ENCODE measurements at places on chromosomes 2 and 18.

DNA sequence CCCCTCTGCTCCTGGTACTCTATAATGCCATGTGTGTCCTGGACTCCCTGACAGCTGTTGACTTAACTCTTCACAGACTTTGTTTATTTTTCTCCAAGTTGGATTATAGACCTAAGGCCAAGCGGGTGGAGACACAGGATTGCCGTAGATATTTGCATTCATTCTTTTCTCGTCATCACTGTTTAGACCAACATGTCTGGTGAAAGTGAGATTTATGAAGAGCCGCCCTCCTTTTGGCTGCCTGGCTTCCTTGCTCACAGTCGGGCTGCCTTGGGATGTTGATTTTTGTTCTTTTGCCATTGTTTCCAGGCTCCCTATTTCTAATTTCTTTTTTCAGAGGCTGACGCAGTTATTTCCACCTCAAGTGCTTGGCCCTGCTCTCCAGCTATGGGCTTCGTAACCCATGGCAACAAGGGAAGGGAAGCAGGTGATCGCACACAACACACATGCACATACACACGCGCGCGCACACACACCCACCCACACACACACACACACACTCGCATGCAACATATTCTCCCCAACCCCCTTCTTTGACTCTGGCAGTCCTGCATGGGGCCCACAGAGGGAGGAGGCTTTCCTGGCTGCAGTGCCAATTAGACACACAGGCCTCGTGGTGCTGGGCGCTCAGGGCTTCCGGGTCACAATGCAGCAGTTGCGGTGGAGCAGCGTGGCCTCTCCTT, 296.5 kb downstream of the MTX2 start:
- peak; percentile 77 for DNase-seq

GRCh38 chr2:162613839-162614238, 224.7 kb downstream of the KCNH7 start:
- no peak for DNase-seq

DNA sequence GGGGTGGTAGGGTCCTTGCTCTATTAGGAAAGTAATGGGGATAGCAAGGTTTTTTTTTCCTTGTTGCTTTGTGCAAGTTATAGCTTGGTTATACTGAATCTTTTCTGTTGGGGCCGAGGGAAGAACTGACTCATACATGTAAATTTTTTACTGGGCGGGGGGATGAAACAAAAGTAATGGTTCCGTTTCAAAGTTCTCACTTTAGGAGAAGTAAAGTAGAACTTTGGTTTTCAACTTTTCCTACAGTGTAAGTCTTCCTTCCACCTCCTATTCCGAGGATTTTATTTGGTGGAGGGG, 1.1 kb downstream of the AFTPH start:
- DNase-seq: no peak

GRCh38 chr2:71743995-71744675, 290.8 kb downstream of the DYSF start:
- no peak for DNase-seq

DNA sequence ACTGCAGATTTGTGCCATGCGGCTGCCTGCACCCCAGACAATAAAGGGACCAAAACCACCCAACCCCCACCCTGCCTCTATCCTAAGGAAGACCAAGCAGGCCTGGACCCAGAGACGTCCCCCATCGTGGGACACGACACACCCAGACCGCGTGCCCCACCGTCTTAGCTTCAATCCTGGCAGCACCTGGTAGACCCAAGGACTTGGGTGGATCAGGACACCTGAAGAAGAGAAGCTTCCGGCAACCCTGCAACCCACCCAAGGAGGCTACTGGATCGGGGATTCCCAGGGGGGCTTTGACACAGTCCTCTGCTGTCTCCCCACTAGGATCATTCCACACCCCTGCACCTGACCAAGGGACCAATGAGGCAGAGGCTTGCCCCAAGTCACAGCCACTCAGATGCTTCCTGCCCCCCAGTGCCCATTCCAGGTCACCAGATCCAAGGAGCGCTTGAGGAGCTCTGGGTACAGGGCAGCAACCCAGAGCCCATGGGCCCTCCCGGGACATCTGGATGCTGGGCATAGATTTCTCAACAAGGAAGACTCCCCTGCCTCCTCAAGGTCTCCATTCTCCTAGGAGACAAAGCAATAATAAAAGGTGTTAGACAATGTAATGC, 3.6 kb downstream of the ALPI start:
- peak; percentile 55 for DNase-seq

GRCh38 chr18:76558881-76559667, 64.0 kb upstream of the ZNF516 start:
- DNase-seq: no peak

DNA sequence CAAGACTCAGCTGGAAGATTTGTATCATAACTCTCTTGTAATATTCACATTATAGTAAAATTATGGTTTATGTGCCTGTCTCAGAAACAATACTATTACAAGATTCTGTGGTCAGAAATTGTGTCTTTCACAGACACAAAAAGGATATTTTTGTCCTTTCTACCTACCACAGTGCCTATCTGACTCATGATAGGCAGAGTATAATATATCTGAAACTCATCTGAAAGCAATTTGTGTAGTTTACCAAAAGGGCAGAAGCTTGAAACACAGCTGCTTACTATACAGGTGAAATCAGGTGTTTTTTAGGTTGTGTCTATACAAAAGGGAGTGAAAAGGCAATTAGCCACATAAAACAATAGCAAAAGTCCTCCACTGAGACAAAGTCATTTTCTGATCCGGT, 10.9 kb downstream of the TMEM200C start:
- no peak for DNase-seq

- no peak for DNase-seq
Observed at GRCh38 chr2:17626986-17627385, 86.5 kb downstream of the VSNL1 start.

DNA sequence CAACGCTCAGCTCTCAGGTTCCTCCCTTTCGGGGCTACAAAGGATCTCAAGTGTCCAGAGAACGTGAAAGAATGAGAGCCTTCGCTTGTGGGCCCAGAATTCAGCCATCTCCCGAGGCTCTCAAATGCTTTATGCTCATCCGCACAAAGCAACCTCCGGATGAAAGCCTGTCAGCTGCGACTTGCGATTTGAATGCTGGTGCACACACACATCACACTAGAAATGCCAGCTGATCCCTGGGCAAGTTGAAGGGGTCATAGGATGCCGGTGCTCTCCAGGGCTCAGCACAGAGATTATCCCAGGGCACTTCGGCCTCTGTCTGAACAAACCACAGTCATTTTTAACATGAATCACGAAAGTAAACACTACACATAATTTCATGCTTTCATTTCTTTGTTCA, 141.8 kb upstream of the MYT1L start:
- no peak for DNase-seq

DNA sequence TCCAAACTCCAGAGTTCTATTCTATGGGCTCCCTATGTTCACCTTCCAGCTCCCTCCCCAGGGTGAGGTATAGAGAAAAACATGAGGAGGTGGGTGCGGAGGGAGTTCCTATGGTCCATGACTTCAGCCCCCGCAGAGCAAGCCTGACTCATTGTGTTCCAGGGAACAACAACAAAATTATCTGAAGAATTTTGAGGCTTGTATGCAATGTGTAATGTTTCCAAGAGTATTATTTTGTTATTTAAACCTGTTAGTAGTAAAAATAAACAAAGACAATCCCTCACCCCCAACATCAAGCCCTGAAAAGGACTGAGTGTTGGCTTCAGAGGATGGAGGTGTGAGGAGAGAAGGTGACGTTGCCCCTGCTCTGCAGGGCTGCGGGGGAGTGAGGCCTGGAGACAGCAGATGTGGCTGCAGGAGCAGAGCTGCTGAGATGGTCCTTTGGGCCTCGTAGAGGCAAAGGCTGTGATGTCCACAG, 29.0 kb downstream of the LAMA3 start:
- no peak for DNase-seq

DNA sequence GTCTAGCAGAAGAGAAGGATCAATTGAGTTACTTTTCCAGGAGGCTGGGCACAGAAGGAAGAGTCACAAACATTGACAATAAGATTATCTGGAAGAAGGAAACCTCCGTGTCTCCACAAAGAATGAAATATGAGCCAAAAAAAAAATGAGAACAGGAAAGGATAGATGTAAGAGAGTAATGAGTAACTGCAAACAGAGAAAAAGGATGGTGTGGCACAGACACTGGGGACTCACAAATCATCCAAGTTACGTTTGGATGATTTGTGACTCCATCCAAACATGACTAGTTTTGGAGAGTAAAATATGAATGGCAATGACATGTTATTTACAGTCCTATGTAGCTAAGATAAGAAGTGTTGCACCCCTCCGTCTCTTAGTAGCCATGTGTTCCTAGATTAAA, 42.8 kb upstream of the MAP2 start:
- no peak for DNase-seq

All from posterior vena cava (tissue), 2 donors.